T1000 (cell line): ENCODE measurements at places on chromosomes 6 and 20.
A peak's percentile ranks its signal among the peaks of the same experiment; 100 is the strongest.

GRCh38 chr20:34544109-34544796 is 14.3 kb upstream of the MAP1LC3A start:
- peak; percentile 40 for DNase-seq

- no peak for DNase-seq
Measured at GRCh38 chr6:117028256-117028655, 151.2 kb downstream of the RFX6 start.

DNA sequence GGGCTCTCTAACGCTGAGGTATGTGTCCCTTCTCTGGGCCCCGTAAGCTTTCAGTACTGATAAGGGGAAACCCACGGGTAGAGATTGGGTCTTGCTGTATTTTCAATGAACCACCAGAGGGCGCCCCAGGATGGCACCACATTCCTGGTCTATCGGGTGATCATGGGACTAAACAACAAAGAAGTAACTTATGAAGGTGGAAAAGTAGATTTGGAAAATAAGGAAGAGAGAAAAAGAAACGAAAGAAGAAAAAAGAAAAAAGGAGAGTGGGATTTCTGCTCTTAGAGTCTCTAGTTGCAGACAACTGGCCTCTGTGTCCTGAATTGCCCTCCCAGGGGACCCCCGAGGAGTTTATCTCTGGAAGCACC is 93.8 kb downstream of the GMPR start:
- peak; percentile 33 for DNase-seq

GRCh38 chr20:19809505-19809904 is 51.4 kb downstream of the RIN2 start:
- no peak for DNase-seq

DNA sequence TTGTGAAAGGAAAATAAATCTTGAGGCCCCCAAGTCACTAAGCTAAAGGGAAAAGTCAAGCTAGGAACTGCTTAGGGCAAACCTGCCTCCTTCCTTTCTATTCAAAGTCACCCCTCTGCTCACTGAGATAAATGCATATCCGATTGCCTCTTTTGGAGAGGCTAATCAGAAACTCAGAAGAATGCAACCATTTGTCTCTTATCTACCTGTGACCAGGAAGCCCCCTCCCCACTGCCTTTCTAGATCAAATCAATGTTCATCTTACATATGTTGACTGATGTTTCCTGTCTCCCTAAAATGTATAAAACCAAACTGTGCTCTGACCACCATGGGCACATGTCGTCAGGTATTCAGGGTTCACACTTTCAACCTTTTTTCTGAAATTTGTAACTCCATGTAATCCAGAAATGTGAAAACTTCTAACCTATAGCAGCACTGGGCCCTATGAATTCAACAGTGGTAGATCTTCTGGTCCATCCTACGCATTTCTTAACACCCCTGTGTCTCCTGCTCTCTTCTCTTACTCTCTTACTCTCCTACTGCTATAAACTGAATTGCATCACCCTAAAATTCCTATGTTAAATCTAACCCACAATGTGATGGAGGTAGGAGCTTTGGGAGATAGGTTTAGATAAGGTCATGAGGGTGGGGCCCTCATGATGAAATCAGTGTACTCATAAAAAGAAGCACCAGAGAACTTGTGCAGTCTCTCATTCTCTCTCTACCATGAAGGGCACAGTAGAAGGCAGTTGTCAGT is 89.3 kb downstream of the EPB41L2 start:
- no peak for DNase-seq

- no peak for DNase-seq
Measured at GRCh38 chr6:133893946-133894345, 5.0 kb downstream of the TCF21 start.

DNA sequence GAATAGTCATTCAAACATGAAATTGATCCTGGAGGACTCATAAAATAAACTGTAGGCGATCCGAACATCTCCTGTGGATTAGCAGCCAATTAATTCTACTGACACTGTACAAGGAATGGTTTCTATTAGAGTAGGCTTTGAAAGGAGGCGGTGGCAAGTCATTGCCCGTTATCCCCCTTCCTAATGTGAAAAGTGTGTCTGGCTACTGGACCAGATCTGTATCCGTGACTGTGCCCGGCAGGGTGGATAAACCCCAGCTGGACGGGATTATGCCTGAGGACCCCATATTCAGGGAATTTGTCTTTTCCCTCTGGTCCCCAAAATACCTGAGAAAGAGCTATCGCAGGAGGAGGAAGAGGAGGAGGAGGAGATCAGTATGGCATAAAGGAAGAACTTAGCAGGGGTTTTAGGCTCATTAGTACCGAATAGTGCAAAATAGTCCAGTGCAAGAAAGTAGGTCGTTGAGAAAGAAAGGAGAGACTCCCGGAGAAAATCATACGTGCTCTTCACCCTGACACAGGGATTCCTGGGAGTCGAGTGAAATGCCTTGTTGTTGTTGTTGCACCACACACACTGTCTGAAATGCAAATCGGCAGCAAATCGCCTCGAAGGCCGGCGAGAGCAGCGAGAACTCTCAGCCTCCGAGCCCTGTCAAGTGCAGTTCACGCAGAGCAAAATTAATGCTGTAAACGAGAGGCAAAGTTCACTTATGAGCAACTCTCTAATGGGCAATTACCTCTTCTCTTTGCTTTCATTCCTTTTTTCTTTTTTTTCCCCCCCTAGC is 178.9 kb upstream of the ARID1B start:
- no peak for DNase-seq

DNA sequence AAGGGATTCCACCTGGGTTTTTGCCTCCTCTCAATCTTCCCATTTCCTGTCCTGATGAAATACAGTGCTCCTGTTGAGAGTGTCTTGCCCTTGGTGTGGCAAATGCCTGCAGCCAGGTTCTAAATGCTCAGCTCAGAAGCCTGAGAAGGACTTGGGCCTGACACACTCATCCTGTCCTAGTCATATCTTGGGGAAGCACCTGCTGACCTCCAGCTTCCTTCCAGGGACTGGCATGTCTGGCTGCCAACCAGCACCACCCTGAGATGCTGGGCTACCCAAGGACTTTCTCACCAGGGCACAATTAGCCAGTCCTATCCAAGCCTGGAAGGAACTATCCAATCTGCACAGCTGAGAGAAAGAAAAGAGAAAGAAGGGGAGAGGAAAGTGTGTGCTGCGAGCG is 43.4 kb downstream of the LRFN2 start:
- DNase-seq: no peak

DNA sequence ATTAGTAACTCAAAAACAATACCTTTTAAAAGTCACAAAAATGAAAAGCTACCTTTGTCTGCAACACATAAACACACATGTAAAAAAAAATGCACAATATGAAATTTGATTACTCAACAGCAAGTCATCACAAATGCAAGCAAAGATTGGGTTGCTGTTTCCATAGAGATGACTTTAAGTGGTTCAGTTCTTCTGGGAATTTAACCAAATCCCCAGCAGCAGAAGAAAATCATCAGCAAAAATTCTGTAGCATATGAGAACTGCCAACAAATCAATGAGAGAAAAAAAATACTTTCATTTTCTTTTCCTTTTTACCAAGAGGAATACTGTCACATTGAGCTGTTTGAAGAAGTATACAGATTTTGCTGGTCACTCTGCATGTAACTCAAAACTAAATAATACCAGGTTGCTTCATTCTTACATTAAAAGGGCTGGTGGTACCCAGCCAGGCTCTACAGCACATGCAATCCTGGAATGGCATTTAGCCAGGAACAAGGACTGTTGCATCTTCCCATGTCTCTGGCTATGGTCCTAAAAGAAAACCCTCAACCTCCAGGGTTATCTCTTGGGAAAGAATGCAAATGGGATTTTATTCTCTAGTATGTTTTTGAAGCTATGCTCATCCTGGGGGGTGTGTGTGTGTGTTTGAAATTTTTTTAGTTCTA is 158.3 kb downstream of the OPRM1 start:
- no peak for DNase-seq

DNA sequence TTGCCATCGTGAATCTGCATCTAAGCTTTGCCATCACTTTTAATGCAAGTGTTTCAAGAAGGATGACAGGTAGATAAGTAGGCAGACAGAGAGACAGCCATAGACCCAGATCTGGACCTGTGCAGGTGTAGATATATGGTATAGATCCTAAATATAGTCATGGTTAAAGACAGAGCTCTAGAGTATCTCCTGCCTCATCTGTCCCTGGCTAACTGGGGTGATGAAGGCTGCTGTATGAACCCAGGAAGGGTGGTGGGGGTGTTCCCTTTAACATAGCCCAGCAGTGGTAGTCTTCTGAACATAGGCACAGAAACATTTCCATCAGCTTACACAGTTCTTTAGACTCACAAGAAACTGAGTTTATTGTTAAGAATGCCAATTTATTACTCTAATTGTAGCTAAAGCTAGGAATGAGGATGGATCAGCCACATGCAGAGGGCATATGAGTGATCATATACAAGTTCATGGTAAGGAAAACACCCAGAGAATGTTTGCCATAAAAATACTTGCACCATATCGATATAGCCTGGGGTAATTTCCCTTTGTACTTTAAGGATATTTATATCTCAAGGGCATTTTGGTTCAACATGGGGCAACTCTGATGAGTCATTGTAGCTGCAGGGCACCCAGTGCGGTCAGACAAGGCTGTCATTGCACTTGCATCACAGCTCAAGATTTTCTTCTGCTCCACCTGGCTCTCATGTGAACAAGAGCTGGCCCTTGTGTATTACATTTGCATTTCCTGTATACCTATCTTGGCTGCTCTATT is 587.2 kb downstream of the EPM2A start:
- DNase-seq: peak; percentile 78

GRCh38 chr20:22472447-22473100 is 111.8 kb downstream of the FOXA2 start:
- no peak for DNase-seq

DNA sequence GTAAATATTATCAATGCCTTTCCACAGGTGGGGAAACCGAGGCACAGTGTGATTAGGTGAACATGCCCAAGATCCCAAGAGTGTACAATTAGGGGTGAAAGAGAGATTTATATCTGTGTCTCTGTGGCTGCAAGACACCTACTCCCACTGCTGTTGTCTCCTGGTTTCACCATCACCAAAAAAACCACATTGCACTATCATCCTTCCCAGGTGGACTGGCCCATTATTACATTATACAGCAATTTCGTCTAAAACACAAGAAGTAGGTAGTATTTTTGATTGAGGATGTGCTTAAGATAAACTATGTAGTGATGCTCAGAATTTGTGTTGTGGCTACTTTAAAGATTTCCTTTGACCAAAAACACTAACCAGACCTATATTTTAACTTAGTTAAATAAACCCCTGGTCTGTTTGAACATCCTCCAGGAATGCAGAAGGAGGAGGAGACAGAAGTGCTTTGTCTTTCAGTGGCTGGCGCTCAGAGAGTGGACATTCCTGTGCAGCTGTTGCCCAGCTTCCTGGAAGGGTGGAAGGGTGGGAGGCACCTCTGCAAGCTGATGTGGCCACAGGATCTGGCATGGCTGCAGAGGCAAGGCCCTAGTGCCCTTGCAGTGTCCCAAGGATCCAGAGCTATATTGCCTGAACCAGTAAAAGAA is 23.8 kb downstream of the DCBLD1 start:
- no peak for DNase-seq

- DNase-seq: no peak
Measured at GRCh38 chr6:169176361-169176991, 77.2 kb downstream of the THBS2 start.

GRCh38 chr6:44068607-44069296 is 58.5 kb downstream of the MRPL14 start:
- DNase-seq: no peak

DNA sequence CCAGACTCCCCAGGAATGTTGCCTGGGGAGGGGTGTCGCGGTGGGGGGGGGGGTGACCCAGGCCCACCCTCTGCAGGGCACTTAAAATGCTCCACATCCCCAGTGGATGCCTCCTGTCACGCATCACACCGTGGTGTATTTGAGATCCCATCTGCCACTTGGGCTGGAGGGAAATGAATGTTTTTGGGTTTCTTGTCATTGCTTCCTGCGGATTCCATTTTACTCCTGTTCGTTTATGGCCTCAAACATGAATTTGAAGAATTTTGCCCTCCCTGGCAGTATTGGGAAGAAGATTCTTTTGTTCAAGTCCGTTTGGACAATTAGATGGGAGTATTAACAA is 544 bp upstream of the KHDC1 start:
- no peak for DNase-seq
